Smooth muscle cell of the pulmonary artery (primary cell): ENCODE measurements at places on chromosomes 6 and 20. TPM values are rescaled to one million over a fixed set of nuclear protein-coding genes. Genes with fewer than 3 reads are reported as not detected.

The SYNDIG1 gene
- total RNA-seq, result 0.56 and 1.4 TPM in 2 replicates

The PRELID3B gene
- total RNA-seq, result 66.5 and 71.0 TPM in 2 replicates

The PRSS16 gene
- 0.33 and 0.40 TPM in 2 replicates for total RNA-seq

The C6orf15 gene
- not detected in 2 replicates for total RNA-seq

The CNR1 gene
- total RNA-seq, result 0.07 and 0.52 TPM in 2 replicates

The DLL1 gene
- total RNA-seq, result 0.30 and 0.78 TPM in 2 replicates

The RIPPLY2 gene
- not detected in 2 replicates for total RNA-seq

The ADGRF5 gene
- 5.5 and 39.0 TPM in 2 replicates for total RNA-seq

The CD24 gene
- 0.85 and 3.3 TPM in 2 replicates for total RNA-seq

The BPI gene
- 0.13 and 0.30 TPM in 2 replicates for total RNA-seq

The MEI4 gene
- not detected in 2 replicates for total RNA-seq

The HLA-DPA1 gene
- total RNA-seq, result 0.17 and 3.8 TPM in 2 replicates

The SAMD10 gene
- total RNA-seq, result 2.3 and 3.6 TPM in 2 replicates

The SLC17A1 gene
- not detected in 2 replicates for total RNA-seq

The EEF1A2 gene
- 2.3 and 3.5 TPM in 2 replicates for total RNA-seq

The SEL1L2 gene
- total RNA-seq, result not detected in 2 replicates

The MBOAT1 gene
- total RNA-seq, result 1.3 and 1.8 TPM in 2 replicates

The MROH8 gene
- total RNA-seq, result 0.59 and 1.5 TPM in 2 replicates

The WFDC9 gene
- not detected in 2 replicates for total RNA-seq

The SLC32A1 gene
- total RNA-seq, result not detected in 2 replicates

The STAU1 gene
- 66.5 and 67.0 TPM in 2 replicates for total RNA-seq

The PPP1R3G gene
- total RNA-seq, result 3.0 TPM in 2 replicates

The C20orf144 gene
- total RNA-seq, result 0.03 TPM in 1 of 2 replicates, not detected in the other

The KCNK16 gene
- not detected in 2 replicates for total RNA-seq

The EPPIN gene
- 0.39 TPM in 1 of 2 replicates, not detected in the other for total RNA-seq

The OR2H1 gene
- not detected in 2 replicates for total RNA-seq

The SLC2A10 gene
- 52.4 and 61.1 TPM in 2 replicates for total RNA-seq

The DSE gene
- 138 and 160 TPM in 2 replicates for total RNA-seq

The DOK5 gene
- total RNA-seq, result 31.3 and 55.3 TPM in 2 replicates

The TAGAP gene
- not detected in 2 replicates for total RNA-seq

The VWA7 gene
- total RNA-seq, result 0.26 and 0.46 TPM in 2 replicates

The COX4I2 gene
- 0.13 TPM in 1 of 2 replicates, not detected in the other for total RNA-seq

The SUN5 gene
- not detected in 2 replicates for total RNA-seq

The APOM gene
- 1.0 and 1.6 TPM in 2 replicates for total RNA-seq

The ZFP64 gene
- 17.5 and 25.3 TPM in 2 replicates for total RNA-seq

The WFDC5 gene
- not detected in 2 replicates for total RNA-seq

The RPL10A gene
- total RNA-seq, result 1,024 and 1,066 TPM in 2 replicates

The LY6G5C gene
- 0.26 and 0.85 TPM in 2 replicates for total RNA-seq

The CLPSL1 gene
- not detected in 2 replicates for total RNA-seq

The ALDH8A1 gene
- 0.72 and 1.8 TPM in 2 replicates for total RNA-seq

The ZNF334 gene
- 0.83 and 3.9 TPM in 2 replicates for total RNA-seq

The GRM1 gene
- 0.07 TPM in 2 replicates for total RNA-seq

The MAP3K4 gene
- total RNA-seq, result 24.0 and 25.5 TPM in 2 replicates

The COL11A2 gene
- 0.13 and 0.83 TPM in 2 replicates for total RNA-seq

The PBOV1 gene
- not detected in 2 replicates for total RNA-seq

The SPATA25 gene
- 0.65 and 2.0 TPM in 2 replicates for total RNA-seq

The MOG gene
- total RNA-seq, result not detected in 2 replicates

The LMBRD1 gene
- 24.4 and 45.2 TPM in 2 replicates for total RNA-seq

The ZNF318 gene
- total RNA-seq, result 8.0 and 9.5 TPM in 2 replicates

The PLG gene
- not detected in 2 replicates for total RNA-seq

The RAB44 gene
- total RNA-seq, result 0.03 TPM in 1 of 2 replicates, not detected in the other
